T-helper 2 cell treated with Interferon-gamma antibody and Interleukin-4, amounts not matched to agents 100 ng/mL and 5 ng/mL, for 36 hours (primary cell): ENCODE measurements at places on chromosomes 4 and X. TPM values are rescaled to one million over a fixed set of nuclear protein-coding genes. Genes with fewer than 3 reads are reported as not detected.

The GRPEL1 gene
- total RNA-seq: 48.0 and 49.9 TPM in 2 replicates

The SATL1 gene
- total RNA-seq: not detected in 2 replicates

The NAA11 gene
- not detected in 2 replicates for total RNA-seq

The GLRA2 gene
- total RNA-seq: not detected in 2 replicates

The CFAP99 gene
- total RNA-seq: not detected in 2 replicates

The HSFX1 gene
- total RNA-seq: 0.84 and 1.3 TPM in 2 replicates

The TMEM47 gene
- total RNA-seq: not detected in 2 replicates

The ZNF185 gene
- total RNA-seq: 0.59 and 0.82 TPM in 2 replicates

The CYLC1 gene
- not detected in 2 replicates for total RNA-seq

The SPANXD gene
- not detected in 2 replicates for total RNA-seq

The BEND4 gene
- total RNA-seq: 0.05 and 0.14 TPM in 2 replicates

The P2RY4 gene
- total RNA-seq: 0.20 and 0.34 TPM in 2 replicates
